ENCODE measurements at places on chromosomes 11 and 22.
A peak's percentile ranks its signal among the peaks of the same experiment; 100 is the strongest.

- no peaks in the 10 kb centered on the region for H3K27me3 ChIP-seq
- H3K4me1 ChIP-seq, result peaks cover 16% of the 10 kb centered on the region
- DNase-seq, result no peak
- no peak overlapping the region for H3K4me3 ChIP-seq
Observed at GRCh38 chr11:86211619-86212018, 32.9 kb upstream of the EED start.

- DNase-seq, result no peak
- no peak overlapping the region for H3K4me3 ChIP-seq
- no peak overlapping the region for H3K27ac ChIP-seq
- no peaks in the 10 kb centered on the region for H3K27me3 ChIP-seq
- no peaks in the 10 kb centered on the region for H3K36me3 ChIP-seq
Observed at GRCh38 chr11:66685276-66686099, 7.8 kb upstream of the RBM4B start.

DNA sequence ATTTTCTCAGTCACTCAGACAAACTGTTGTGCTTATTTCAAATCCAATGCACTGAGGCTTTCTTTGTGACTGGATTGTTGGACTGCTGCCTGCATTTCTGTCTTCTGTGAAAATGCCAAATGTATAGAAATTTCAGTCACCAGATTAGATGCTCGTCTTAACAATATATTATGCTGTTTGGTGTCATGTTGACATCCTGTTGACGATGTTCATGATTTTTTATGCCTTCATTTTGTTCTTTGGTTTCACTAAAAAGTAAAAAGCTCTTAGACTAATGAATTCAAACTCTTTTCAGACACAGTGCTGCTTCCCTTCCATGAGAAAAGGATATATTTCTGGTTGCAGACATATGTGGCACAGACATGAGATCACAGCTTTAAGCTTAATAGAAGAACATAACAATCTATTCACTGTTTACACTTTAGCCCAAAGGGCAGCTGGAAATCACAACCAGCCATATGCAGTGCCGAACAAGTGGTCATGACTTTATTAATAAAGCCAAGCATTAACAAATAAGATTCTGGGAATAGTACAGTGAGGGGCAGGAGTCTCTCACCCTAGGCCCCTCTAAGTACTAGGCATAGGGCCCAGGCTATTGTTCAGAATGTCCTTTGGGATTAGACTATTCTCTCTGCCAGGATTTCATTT, 9.4 kb upstream of the SOX6 start:
- no peak for DNase-seq
- H3K27me3 ChIP-seq, result no peaks in the 10 kb centered on the region
- no peaks in the 10 kb centered on the region for H3K4me1 ChIP-seq
- no peak overlapping the region for H3K4me3 ChIP-seq
- no peaks in the 10 kb centered on the region for H3K36me3 ChIP-seq

DNA sequence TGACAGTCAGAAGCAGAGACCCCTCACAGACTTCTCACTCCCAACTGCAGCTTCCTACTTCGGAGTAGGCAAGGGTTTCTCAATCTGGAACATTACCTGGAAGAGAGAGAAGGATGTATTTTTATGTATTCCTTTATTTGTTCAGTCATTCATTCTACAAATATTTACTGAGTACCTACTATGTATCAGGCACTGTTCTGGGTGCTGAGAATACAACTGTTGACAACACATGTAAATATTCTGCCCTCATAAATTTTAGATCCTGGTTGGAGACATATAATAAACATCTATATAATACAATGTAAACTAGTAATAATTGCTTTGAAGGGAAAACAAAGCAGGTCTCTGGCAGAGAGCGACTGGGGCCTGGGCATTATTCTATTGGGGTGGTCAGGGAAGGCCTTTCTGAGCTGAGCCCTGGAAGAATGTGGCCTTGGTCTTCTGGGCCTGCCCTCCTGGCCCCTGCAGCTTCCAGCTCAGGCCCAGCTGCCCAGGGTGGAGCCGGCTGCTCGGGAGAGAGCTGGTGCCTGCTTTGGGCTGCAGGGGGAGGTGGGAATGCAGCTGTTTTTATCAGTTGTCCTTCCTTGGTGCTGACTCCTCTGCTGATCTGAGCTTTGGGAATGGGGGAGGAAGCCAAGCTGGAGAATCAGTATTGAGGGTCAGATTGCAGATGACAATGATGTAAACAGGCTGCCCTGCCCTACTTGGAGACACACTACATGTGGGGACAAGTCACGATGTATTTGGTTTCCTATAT, 46.8 kb downstream of the PKNOX2 start:
- H3K27ac ChIP-seq, result no peak overlapping the region
- no peak for DNase-seq
- no peaks in the 10 kb centered on the region for H3K4me1 ChIP-seq
- no peak overlapping the region for H3K4me3 ChIP-seq
- H3K36me3 ChIP-seq, result no peaks in the 10 kb centered on the region
- peaks cover 10% of the 10 kb centered on the region for H3K27me3 ChIP-seq

DNA sequence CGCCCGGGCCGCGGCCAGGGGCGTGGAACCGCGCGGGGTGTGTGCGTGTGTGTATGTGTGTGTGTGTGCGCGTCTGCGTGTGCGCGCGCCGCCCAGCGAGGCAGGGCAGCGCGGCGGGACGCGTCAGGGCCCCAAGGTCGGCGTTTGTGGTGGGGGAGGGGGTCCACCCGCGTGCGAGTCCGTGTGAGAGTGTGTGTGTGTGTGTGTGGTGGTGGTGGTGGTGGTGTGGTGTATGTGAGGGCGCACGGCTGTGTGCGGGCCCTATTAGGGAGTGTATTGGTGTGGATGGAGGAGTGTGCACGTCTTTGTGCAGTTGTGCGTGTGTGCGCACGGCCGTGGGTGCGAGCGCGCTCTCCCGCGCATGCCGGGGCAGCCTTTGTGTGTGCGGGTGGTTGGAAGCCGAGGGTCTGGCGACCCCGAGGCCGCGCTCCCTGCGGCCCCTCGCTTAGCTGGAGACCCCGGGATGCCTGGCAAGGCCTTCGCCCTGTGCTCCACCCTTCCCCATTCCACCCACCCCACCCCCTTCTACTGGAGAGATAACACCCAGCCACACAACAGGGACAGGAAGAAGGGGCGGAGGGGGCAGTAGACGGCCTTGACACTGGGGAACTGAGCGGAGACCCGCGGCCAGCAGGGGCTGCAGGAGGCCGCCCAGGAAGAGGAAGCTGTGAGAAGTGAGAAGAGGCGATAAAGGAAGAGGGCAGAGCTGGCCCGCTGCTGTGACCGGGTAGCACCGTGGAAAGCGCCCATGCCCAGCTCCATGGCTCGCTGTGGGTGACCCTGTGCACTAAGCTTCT, 528 bp upstream of the ARRB1 start:
- peak overlapping the region; percentile 94 for H3K27ac ChIP-seq
- H3K36me3 ChIP-seq, result peaks cover 17% of the 10 kb centered on the region
- DNase-seq, result peak; percentile 77
- peak overlapping the region; percentile 87 for H3K4me3 ChIP-seq
- H3K4me1 ChIP-seq, result peaks cover 60% of the 10 kb centered on the region

All from activated CD8-positive, alpha-beta T cell treated with anti-CD3 and anti-CD28 coated beads, Interleukin-2, amount 10 ng/mL, durations not matched to agents 7 days and 5 days (primary cell).